Naive thymus-derived CD8-positive, alpha-beta T cell (primary cell): ENCODE measurements at places on chromosomes 11 and 22. TPM values are rescaled to one million over a fixed set of nuclear protein-coding genes. Genes with fewer than 3 reads are reported as not detected.

Gene CRYBA4
- polyA plus RNA-seq = not detected

Gene KDM2A
- polyA plus RNA-seq = 8.0 TPM

Gene BIRC2
- polyA plus RNA-seq = 41.9 TPM

DNA sequence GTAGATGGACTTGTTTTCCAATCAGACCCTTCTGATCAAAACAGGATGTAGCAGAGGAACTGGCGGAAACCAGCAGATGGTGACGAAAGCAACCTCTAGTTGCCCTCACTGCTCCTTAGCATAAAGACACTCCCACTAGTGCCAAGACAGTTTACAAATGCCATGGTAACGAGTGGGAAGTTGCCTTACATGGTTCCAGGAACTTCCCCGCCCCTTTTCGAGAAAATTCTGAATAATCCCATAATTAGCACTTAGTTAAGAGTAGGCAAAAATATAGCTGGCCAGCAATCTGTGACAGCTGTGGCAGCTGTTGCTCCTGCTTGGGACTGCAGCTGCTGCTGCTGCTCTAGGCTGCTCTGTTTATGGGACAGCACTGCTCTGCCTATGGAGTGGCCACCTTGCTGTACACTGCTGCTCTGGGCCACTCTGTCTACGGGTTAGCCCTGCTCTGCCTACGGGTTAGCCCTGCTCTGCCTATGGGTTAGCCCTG lies 33.4 kb upstream of the SORL1 start:
- DNase-seq = peak; percentile 53

DNA sequence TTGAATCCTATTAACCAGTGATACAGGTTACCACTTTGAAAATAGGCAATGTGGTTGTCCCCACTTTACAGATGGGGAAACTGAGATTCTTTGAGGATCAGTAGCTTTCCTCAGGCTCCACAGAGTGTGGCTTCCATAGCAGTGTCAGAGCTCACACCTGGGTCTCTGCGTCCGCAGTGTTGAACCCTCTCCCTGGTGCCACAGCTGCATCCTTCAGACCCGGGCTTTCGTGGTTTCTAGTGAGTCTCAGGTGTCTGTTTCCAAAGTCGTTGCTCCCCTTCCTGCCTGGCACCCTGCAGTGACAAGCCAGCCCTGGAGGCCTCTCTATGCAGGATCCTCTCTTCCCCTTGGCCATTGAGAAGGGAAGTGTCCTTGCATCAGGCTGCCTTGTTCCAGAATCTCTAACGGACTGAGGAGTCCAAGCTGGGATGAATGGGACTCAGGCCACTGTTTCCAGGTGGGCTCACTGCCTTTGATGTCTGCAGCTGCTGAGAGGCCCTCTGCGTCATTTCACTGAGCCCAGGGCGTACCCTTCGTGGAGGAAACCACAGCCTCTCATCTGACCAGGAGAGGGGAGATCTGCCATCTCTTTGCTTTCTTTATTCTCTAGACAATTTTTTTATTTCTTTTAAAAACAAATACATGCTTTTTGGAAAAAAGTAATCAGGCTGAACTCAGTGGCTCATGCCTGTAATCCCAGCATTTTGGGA lies 48.4 kb upstream of the MICAL2 start:
- no peak for DNase-seq

GRCh38 chr22:25139062-25139461 lies 60.6 kb upstream of the CRYBB3 start:
- DNase-seq = no peak

GRCh38 chr11:61694946-61695706 lies 14.9 kb downstream of the DAGLA start:
- DNase-seq = no peak
